Astrocyte of the hippocampus (primary cell): ENCODE measurements at places on chromosomes 5 and 9.

- no peak for DNase-seq
Measured at GRCh38 chr5:76782444-76782843, 36.4 kb upstream of the F2RL1 start.

GRCh38 chr5:169091396-169091980 is 209.5 kb downstream of the SLIT3 start:
- DNase-seq: no peak

DNA sequence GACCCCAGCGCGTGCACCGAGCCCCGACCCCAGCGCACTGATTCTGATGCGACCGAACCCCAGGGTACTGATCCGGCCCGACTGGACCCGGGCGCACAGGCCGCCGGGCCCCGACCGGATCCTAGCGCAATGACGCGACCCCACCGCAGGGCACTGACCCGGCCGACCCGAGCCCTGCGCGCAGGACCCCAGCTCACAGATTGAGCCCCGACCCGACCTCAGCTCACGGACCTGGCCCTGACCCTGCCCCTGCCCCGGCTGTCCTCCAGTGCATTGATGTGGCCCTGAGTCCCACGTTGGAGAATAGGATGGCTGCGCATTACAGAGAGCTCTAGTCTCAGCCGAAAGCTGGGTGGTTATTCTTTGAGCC is 438 bp downstream of the TRIP13 start:
- DNase-seq: no peak

- DNase-seq: peak; percentile 78
Measured at GRCh38 chr5:77168161-77168878, 42.2 kb upstream of the PDE8B start.

DNA sequence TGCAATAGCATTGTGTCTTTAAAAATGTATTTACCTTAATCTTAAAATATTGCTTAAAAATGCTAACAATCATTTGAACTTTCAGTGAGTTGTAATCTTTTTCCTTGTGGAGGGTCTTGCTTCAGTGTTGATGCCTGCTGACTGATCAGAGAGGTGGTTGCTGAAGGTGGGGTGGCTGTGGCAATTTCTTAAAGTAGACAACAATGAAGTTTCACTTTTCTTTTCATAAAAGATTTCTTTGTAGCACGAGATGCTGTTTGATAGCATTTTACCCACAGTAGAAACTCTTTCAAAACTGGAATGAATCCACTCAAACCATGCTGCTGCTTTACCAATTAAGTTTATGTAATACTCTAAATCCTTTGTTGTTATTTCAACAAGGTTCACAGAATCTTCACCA is 50.8 kb downstream of the NR3C1 start:
- DNase-seq: no peak

GRCh38 chr9:13166996-13167395 is 112.5 kb downstream of the MPDZ start:
- no peak for DNase-seq

- no peak for DNase-seq
Measured at GRCh38 chr9:30015073-30015472, 2369.4 kb upstream of the ACO1 start.

- no peak for DNase-seq
Measured at GRCh38 chr9:21989440-21990189, 4.6 kb downstream of the CDKN2A start.

DNA sequence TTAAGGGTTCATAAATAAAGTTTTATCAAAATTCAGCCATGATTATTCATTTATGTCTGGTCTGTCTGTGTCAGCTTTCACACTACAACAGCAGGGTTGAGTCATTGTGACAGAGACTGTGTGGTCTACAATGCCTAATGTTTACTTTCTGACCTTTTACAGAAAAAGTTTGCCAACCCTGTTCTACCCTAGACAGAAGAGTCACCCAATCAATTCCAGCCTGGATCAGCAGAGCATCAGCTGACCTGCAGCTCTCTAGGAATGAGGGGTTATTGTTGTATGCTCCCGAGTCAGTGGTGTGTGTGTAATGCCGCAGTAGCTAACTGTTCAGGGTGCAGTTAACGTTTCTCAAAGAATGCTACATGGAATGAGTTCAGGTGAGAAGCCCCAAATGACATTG is 87.3 kb downstream of the HRH2 start:
- DNase-seq: no peak

DNA sequence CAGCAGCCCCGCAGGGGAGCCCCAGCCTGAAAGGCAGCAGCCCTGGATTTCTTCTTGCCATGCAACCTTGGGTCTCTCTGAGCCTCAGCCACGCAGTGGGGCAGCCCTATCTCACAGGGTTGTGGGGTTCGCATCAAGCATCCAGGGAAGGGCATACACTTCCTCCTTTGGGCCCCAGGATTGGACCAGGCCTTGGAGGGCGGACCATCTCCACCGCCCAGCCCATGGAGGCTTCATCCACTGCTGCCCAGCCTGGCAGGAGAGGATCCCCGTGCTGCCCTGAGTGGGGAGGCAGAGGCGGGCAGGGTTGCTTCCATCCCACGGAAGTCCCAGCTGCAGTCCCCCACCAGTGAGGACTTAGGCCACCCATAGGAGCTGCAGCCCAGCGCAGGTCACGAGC is 5.3 kb downstream of the ADAMTS2 start:
- no peak for DNase-seq

DNA sequence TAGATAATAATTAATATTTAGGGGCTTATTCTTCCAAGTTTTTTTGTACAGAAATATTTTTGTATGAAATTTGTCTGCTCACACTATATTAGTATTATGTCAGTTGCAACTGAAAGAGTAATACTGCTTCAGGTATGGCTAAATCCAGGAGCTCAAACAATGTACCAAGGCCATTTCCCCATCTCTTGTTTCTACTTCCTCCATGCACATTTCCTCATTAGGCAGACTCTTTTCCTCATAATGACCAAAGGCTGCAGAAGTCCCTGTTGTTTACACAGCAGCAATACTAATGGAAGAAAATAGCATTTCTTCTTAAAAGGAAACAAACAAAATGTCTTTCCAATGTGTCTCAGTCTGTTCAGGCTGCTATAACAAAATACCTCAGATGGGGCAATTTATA is 9.2 kb upstream of the OTULINL start:
- DNase-seq: no peak

DNA sequence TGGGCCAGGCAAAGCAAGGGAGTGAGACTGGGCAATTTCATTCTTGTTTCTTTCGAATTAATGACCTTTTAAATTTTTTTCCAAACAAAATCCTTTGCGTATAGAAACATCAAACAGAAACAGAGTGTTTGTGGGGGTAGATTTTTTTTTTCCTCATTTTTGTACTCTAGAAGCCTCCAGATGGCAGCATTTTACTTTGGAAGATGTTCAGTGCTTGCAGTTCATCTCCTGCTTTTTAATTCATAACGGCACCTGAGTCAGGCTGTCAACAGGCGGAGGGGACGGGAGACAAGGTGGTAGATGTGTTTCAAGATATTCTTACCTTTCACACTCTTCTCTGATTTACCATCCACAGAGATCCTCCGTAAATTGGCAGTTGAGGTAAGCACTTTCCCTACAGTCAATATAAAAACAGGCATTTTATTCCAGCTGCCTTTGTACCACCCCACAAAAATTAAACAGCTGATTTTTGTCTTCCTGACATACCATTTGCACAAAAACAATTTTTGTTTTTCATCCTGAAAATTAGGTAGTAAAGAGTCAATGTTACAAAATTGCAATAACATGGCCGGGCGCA is 99.5 kb upstream of the FBXL17 start:
- peak; percentile 36 for DNase-seq

DNA sequence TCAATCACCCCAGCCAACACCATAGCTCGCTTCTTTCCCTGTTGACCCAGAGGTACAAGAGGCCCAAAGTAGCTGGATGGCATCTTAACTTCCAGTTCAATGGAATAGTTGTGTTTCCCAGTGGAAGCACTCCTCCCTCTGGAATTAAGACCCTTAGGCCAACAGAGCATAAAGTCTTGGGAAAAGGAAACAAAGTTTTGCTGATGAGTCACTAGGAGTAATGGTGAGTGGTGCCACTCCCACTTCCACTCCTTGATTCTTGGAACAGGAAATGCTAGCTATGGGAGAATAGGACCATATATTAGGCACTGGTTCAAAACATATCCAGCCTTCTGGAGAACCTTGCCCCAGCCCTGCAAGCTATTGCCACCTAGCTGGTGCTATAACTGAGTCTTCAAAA is 44.7 kb upstream of the LMX1B start:
- no peak for DNase-seq

GRCh38 chr5:145841299-145841698 is 6.2 kb upstream of the PRELID2 start:
- no peak for DNase-seq

DNA sequence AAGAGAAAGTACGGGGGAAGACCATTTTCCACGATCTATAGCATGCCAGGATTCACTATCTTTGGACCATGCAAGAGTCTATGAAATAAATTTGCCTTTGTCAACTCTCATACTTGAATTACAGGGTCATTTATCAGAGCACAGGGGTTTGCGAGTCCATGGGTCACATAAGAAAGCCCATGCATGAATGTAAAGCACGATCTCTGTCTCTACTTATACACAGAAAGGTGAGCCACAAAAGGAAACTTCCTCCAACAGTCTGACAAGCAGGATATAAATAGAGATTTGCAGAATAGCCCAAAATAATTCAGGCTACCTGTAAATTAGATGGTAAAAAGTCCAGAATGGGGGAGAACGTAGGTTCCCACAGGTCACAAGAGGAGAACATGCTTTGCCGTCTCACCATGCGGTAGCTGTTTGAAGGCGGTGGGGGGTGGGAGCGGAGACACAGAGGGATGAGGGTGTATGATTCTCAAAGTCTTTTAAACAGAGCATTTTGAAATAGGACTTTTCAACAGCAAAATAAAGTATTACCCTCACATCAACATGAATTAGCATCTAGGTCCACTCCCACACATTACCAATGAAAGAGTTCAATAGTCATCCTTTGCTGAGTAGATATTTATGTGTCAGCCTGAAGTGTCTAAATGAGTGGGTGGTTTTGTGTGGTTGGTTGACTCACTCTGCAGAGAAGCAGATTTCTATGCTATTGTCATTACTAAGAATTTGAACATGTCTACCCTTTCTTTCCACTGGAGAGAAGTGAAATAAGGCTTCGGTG is 279.7 kb downstream of the EBF1 start:
- peak; percentile 45 for DNase-seq

GRCh38 chr5:24854350-24854749 is 209.6 kb upstream of the CDH10 start:
- no peak for DNase-seq

GRCh38 chr9:130711469-130711868 is 17.9 kb downstream of the EXOSC2 start:
- no peak for DNase-seq

DNA sequence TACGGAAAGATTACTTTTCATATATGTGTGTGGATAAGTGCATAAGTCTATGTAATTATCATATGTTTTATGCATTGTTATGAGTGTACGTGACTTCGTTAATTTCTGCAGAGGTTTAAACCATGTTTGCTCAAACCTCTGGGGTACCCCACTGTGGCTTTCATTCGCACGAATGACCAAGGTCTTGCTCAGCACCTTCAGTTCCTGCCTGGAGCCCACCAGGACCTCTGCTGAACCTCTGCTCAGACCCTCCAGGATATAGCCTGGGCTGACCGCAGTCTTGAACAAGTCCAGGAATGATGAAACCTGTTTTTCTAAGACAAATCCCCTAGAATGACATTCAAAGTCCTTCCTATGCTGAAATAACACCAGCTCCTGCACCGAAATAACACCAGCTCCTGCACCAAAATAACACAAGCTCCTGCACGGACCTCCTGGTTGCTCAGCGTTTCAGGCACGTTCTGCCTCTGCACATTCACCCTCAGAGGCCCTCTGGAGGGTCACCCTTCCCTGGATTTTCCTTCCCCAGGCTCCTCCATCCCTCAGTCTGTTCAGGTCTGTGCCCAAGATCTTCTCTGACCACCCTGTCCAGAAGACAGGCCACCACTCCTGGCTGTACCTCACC is 99.7 kb upstream of the BOD1 start:
- DNase-seq: no peak

DNA sequence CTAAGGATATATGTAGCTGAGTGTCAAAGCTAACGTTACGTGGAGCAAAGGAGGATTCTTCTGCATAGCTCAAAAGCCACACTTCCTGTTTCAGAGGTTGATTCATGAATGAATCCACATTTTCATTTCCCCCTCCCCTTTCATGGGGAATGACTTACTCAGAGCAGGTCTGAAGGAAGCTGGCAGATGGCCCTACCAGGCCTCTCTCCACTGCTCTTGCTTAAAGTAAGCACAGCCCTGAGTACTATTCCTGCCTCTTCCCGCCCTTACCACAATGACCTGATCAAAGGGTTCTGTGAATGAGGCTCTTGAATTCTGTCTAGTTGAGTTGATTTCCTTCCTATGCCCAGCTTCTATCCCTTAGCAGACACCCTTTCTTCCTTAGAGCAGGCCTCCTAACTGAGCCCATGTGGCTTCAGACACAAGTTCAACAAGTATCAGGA is 6.3 kb downstream of the IGIP start:
- DNase-seq: peak; percentile 89

GRCh38 chr9:78882481-78882880 is 585.6 kb downstream of the PSAT1 start:
- DNase-seq: no peak

DNA sequence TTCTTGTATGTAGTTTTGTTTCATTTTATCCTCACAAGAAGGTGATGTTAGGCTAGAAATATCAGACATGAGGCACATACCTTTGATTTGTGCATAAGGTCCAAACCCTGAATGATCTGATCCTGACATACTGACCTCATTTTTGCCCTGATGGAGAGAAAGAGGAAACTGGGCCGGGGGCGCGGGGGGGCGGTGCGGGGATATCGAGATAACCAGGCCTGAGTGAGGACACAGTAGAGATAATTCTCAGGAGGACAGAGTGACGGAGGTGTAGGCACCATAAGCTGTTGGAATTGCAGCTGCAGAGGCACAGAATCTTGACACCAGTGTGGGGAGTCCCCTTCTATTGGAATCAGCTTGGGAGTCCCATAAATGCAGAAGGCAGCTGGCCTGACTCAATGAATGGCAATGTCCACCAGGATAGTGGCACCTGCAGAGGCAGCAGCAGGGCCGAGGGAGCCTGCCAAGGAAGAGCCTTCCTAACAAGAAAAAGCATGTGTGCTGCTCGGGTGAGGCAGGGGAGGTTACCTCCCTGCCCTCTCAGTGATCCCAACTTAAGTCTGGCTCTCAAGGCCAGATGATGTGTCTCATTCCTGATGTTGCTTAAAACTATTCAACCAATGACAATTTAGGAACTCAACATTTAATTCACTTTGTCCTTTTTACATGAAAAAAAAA is 234.3 kb upstream of the MSX2 start:
- no peak for DNase-seq

DNA sequence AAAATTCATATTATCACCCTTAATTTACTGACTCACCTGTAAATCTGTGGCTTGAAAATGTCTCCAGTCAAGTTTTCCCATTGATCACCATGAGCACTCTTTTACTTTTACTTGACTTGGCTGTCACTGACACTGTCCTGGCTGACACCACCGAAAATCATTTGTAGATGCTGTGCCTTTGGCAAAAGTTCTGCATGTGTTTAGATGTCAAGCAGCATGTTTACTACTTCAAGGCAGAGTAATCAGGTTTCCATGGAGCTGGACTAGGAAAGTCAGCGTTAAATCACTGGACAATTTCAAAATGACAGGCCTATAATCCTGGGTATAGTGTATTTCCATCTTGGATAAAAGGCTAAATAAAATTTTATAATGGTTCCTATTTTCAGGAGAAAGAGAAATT is 1530.6 kb upstream of the CDH6 start:
- DNase-seq: no peak

- no peak for DNase-seq
Measured at GRCh38 chr5:121873409-121873808, 21.7 kb downstream of the FTMT start.

GRCh38 chr9:29208670-29209069 is 1635.4 kb upstream of the C9orf72 start:
- DNase-seq: no peak

GRCh38 chr9:76561900-76562299 is 102.9 kb downstream of the GCNT1 start:
- DNase-seq: no peak
